ENCODE measurements at places on chromosomes 2 and 18.
A peak's percentile ranks its signal among the peaks of the same experiment; 100 is the strongest.

DNA sequence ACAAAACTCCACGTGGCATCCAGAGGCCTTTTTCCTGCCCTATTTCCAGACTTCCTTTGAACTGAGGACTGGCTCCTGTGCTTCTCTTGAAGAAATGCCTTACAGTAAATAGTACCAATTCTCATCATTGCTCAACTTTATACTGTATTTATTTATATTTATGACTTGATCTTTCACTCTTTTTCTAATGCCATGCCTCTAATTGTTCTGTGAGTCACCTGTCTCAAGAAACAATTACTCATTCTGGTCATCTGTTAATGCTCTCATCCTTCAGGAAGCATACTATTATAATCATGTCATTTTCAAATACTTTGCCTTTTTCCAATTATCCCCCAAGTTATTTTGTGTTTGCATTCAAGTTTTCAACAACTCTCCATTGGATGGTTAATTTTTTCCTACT lies 85.9 kb downstream of the DCDC2C start:
- DNase-seq: no peak

DNA sequence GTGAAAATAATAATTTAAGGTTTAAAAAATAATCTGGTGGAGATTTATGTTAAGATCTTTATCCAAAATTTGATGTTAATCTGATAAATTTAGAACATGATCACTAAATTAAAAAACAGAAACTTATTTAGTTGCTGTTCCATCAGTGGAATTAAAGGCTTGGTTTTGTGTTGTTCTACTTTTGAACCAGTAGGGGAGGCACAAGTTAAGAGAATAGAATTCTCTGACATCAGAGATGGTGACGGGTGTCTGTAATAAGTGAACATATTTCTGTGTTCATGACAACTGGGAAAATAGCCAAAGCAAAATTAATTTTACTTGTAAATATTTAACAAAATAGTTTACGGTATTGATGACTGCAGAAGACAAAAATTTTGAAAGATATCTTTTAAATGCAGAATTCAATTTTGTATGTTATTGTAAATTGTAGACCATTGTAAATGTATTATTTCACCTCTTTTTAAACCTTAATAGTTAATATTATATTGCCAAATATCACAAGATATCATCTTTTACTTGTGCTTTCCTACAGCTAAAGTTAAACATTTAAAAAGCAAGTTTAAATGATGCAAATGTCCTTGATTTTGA lies 106.0 kb downstream of the UBR3 start:
- no peak for DNase-seq

DNA sequence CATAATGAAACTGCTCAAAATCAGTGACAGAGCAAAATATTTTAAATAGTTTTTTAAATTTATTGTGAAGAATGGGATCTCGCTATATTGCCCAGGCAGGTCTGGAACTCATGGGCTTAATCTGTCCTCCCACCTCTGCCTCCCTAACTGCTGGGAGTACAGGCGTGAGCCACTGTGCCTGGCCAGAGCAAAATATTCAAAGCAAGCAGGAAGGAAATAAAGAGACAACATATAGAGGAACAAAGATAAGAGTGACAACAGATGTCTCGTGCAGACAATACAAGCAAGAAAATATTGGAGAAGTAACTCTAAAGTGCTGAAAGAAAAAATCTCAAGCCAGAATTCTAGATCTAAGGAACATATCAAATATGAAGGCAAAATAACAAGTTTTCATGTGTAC lies 5.0 kb upstream of the SCLY start:
- no peak for DNase-seq

DNA sequence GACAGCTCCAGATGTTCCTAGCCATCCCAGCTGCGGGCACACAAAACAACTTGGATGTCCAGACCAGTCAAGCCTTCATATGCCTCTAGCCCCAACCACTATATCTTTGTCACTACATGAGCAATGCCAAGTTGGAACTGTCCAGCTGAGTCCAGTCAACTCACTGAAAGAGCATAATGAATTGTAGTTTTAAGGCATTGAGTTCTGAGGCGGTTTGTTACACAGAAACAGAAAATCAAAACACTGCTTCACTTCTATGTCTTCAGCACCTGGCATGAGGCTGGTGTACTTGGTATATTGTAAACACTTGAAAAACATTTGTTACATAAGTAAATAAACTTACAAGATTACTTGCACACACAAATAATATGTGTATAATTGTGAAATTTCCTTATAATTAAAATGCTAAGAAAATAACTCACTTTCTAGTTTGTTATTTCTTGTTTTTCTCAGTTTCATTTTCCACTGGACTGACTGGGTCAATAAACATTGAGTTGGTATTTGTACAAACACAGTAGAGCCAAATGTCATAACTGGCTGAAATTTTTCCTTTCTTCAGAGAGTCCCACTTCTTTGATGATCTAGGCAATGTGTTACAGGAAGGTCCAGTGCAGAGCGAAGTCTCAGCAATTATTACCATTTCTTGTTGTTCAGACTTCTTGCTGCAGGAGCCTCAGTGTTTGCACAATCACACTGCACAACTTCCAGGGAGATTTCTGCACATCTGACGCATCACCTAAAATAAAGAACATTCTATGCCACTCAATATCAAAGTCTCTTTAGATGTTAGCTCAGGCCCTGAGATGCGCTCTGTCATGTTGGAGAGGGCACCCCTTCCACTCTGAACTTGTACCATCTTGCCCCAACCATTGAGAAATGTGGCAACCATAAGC lies 38.2 kb upstream of the DPP4 start:
- no peak for DNase-seq

DNA sequence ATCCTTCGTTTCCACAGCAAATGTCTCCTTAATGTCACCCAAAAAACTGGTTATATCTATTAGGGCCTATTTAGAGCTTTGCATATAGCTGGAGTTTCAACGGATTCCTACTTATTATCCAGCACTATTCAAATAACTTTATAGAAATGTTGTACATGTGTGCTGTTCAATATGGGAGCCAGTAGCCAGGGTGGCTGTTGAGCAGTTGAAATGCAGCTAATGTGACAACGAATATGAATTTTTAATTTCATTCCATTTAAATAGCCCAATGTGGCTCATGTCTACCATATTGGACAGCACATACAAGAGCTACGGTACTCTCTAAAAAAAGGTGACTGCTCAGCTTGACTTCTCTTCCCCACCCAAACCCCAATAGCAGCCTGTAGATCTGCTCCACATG lies 2.4 kb downstream of the APOB start:
- DNase-seq: no peak

DNA sequence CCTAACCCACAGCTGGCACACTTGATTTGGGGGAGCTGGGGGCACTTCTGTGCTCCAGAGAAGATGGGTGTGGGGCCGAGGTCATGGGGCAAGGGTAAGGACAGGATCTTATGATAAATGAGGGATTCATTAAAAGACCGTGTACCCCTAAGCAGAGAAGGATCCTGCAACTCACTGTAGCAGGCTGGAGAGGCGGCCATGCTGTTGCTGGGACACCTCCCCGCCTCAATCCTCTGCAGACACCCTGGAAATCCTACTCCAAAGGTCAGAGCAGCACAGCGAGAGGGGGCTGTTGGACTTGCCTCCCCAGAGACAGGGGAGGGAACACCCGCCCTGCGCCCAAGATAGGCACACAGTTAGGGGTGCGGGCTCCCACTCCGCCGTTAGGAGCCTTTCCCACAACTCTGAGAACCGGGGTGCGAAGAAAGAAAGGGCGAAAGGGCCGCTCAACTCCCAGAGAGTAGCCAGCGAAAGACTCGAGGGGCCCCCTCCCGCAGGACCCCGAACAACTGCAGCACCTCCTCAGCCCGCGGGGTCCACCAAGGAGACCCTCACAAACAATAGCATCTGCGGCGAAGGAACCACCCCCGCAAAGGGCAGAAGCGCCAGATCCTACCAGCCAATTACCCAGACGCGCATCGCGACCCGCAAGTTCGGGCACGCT lies 1.4 kb downstream of the PARD6G start:
- DNase-seq: no peak

DNA sequence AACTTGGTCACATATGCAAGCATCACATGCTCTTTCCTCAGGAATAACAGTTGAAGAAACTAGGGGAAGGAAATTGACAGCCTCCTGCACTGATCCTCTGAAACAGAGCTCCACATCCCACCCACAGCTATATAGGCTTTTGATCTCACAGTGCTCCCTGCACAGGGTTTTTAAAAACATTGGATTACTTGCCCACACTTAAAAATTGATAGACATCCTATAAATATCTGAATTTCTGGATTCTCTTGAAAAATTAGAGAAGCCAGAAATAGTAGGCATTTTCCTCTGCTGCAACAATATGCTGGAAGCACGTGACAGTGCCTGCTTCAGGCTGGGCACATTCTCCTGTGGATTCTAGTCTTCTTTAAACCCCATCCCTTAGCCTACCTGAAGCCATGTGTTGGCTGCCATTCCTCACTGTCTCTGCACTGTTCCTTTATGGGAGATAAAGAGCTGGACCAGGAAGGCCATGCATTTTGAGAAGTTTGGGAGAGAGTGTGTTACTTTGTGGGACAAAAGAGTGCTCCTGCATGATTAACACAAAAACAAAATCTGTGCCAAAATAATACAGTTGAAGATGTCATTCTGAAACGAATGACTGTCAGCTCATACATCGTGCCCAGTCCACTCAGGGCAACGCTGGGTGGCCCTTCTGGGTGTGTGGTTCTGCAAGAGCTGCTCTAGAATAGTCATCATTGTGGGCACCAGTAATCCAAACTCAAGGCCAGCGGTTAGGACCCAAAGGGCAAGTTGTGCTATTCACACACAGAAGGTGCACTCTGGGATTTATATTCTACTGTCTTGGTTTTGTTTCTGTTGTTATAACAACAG lies 59.8 kb downstream of the GYPC start:
- no peak for DNase-seq

- no peak for DNase-seq
Measured at GRCh38 chr2:162480067-162480466, 136.1 kb downstream of the GCA start.

DNA sequence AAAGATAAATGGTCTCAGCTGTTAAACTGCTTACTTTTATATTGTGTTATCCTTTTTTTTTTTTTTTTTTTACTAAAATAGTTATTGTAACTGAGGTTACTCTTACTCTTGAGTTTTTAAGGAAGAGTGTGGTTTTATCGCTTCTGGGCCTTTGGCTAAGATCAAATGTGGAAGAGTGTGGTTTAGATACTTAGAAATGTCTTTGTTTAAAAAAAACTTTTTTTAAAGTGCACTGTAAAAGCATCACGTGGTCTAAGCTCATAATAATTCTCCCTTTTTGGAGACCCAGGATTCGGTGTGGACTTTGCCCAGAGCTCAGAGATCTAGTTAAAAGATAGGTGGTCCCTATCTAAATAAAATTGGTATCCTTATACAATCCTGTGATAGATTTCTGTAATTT lies 11.9 kb upstream of the OXER1 start:
- peak; percentile 24 for DNase-seq

GRCh38 chr2:33529771-33530481 lies 53.5 kb downstream of the RASGRP3 start:
- DNase-seq: no peak

- no peak for DNase-seq
Measured at GRCh38 chr2:64298161-64298560, 153.9 kb upstream of the PELI1 start.

DNA sequence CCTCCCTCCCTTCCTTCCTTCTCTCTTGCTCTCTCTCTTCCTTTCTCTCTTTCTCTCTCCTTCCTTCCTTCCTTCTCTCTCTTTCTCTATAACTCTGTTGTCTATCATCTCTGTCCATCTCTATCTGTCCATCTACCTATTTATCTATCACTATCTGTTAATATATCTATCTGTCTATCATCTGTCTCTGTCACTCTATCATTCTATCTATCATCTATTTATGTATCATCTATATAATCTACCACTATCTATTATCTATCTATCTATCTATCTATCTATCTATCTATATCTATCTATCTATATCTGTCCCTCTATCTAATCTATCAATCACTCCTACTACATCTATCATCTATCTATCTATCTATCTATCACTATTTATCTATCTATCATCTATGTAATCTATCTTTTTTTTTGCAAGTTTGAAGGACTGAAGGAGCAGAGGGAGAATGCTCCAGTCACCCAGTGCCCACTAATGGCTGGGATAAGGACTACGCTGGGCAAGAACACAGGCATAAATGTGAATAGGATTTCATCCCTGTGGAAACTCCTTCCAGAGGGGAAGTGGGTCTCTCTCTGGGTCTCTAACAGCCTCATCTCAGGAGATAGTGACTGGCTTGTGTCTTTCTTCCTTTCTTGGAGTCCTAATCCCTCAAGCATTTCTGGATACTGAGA lies 427.0 kb downstream of the LPIN1 start:
- DNase-seq: no peak

DNA sequence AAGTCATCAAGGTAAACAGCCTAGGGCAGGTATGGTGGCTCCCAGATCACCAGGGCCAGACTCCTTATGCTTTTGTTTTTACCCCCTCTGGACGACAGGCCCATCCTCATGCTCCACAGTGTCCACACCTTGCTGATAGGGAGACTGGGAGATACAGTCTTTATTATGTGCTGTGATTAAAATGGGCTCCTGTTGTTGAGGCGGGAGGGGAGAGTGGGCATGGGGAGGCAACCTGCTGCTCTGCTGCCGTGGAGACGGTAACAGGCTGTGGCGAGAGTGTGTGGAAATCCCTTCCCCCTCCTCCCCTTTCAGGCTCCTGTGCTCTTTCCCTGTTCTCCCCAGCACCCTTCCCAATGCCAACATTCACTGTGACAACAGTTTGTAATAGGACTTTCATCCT lies 38.2 kb upstream of the PNO1 start:
- DNase-seq: no peak

GRCh38 chr2:28507796-28508764 lies 12.2 kb downstream of the PLB1 start:
- DNase-seq: no peak

DNA sequence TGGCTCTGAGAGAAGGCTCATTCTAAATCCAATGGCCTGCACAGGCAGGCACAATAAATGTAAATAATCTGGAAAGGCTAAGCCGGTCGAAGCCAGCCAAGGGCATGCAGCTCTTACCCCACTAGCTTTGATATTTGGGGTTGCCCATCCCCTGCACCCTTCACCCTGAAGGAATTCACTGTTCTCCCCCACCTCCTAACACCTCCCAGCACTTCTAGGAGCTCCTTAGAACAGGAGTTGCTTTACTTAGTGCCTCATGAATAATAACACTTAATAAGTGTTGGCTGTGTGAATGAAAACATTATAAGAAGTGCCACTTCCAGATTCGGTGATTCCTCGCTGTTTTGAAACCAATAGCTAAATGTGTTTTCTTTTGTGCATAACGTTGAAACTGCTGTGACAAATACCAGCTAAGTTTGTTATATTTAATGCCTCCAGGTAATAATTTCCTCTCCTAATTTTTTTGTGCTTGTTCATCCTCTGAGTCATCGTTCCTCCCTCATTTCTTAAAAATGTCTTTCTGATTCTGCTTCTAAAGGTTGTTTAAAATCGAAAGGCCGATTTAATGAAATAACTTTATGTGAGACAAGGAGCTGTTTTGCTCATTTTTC lies 458.8 kb downstream of the METTL4 start:
- no peak for DNase-seq

- no peak for DNase-seq
Measured at GRCh38 chr2:172220121-172220520, 117.4 kb upstream of the DLX2 start.

Data from GDM1 (cell line).